ENCODE measurements at places on chromosomes 6 and 20.
A peak's percentile ranks its signal among the peaks of the same experiment; 100 is the strongest.

DNA sequence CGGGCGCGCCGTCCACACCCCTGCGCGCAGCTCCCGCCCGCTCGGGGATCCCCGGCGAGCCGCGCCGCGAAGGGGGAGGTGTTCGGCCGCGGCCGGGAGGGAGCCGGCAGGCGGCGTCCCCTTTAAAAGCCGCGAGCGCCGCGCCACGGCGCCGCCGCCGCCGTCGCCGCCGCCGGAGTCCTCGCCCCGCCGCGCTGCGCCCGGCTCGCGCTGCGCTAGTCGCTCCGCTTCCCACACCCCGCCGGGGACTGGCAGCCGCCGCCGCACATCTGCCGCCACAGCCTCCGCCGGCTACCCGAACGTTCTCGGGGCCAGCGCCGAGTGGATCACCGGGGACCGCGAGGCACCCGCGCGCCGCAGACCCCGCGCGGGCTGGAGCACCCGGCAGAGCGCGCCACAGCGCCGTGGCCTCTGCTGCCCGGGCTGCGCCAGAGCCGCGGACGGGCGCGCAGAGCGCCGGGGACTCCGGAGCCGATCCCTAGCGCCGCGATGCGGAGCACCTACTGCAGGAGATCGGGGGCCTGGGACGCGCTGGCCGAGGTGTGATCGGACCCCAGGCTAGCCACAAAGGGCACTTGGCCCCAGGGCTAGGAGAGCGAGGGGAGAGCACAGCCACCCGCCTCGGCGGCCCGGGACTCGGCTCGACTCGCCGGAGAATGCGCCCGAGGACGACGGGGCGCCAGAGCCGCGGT is at the start of gene BMP2:
TSS of gene BMP2 (plus strand) at position 151 of the 692 bp plus-strand sequence. CDS start 2,441 bp downstream, outside the sequence.
- DNase-seq = peak; percentile 67

GRCh38 chr20:3846378-3846739 is 275 bp upstream of the MAVS start:
- no peak for DNase-seq

GRCh38 chr6:12973386-12973785 is 256.8 kb downstream of the PHACTR1 start:
- no peak for DNase-seq

- no peak for DNase-seq
Measured at GRCh38 chr6:5300206-5300764, 39.0 kb downstream of the FARS2 start.

DNA sequence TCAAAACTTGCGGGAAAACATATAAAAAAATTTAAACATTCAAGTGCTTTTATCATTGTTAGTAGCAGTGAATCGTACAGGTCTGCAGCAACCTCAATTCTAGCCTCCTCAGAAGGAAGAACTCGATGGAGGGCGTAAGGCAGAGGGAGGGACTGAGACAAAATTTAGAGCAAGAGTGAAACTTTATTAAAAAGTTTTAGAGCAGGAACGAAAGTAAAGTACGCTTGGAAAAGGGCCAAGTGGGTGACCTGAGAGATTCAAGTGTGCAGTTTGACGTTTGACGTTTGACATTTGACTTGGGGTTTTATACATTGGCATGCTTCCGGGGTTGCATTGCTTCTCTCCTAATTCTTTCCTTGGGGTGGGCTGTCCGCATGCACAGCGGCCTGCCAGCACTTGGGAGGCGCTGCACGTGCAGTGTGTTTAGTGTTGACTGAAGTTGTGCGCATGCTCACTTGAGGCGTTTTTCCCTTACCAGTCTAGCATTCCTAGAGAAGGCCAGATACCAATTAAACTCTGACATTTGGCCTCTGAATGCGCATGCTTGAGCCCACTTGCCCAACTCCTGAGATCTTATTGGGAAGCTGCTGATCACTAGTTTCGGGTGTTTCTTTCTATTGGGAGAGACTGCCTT is 82.6 kb downstream of the TBX18 start:
- DNase-seq = no peak

- no peak for DNase-seq
Measured at GRCh38 chr6:1105833-1106400, 206.0 kb upstream of the FOXQ1 start.

GRCh38 chr20:44448753-44449546 is 26.7 kb upstream of the TTPAL start:
- DNase-seq = no peak

DNA sequence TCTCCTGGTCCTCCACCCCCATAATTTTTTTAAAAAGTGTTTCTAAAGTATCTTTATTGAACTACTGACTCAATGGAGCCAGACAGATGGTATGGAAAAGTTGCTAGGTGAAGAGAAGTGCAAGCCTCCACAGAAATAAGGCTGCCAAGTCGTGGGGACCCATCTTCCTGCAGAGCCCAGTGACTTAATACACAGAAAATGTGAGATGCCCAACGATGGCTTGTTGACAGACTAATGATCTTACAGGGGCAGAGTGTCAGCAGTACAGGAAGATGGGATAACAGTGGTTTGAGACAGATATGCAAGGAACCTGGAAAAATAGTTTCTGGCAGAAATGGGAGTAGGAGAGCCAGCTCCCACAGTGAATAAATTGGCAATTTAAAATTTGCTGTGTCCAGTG is 43.3 kb downstream of the FYN start:
- no peak for DNase-seq

DNA sequence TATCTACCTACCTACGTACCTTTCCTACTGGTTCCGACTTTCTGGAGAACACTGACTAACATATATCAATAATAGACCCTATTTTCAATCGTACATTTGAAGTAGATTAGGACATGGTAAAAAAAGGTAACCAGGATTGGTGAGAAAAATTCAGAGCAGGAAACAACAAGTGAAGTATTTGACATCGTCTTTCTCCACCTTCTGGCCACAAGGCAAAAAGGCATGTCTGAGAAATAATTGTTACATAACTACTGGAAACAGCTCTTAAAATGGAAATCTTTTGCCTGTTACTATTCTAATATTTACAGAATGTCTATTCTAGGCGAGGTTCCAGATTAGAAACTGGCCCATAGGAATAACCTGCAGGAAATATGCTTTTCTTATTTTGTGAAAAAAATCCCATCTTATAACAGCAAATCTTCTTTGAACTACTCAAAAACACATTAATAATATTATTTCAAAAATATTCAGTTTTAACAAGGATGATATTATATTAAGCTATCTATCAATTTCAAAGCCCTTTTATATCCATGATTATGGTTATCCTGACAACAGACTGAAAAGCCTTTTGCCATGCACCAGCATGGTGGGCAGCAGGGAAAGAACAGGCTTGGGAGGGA is 80.8 kb downstream of the RCAN2 start:
- DNase-seq = no peak

DNA sequence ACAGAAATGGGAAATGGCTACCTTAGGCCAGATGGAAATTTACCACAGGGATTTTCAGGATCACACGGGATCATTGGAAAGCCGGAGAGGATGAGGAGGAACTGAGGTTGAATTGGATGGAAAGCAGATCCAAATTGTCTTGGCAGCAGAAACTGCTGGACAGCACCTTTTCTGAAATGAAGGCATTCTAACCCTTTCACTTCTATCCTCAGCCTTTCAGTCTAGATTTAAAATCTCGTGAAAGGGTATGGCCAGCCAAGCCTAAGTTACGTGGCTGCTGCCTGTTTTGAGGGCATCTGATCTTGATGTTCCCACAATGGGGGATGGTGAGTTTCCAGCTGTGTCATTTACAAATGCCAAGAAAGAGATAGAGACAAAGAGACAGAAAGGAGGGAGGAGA is 358.2 kb downstream of the KIF16B start:
- no peak for DNase-seq

GRCh38 chr6:24766680-24767462 is 7.9 kb upstream of the GMNN start:
- peak; percentile 56 for DNase-seq

DNA sequence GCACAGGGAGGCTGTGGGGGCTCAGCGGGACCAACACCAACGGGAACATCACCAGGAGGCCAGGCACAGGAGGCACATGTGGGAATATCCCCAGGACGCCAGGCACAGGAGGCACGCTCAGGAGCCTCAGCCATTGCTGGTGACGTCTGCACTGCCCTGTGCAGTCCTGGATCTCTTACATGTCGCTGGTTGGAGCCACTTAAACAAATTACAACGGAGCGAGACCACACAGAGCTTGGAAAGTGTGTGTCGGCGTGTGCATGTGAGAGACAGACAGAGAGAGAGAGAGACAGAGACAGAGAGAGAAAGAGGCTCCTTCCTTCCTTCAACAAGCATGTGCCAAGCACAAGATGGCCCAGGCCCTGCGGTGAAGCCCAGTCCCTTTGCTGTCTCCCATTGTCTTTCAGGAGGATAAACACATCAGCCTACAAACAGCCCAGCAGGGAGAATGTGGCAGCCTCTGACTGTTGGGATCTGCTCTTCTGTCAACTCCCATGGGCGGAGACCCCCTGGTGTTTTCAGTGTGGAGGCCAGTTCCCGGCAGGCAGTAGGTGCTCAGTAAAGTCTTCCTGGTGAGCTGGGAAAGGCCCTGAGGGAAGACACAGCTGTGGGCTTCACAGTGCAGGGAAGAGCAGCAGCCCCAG is 112.7 kb upstream of the THBS2 start:
- DNase-seq = no peak

DNA sequence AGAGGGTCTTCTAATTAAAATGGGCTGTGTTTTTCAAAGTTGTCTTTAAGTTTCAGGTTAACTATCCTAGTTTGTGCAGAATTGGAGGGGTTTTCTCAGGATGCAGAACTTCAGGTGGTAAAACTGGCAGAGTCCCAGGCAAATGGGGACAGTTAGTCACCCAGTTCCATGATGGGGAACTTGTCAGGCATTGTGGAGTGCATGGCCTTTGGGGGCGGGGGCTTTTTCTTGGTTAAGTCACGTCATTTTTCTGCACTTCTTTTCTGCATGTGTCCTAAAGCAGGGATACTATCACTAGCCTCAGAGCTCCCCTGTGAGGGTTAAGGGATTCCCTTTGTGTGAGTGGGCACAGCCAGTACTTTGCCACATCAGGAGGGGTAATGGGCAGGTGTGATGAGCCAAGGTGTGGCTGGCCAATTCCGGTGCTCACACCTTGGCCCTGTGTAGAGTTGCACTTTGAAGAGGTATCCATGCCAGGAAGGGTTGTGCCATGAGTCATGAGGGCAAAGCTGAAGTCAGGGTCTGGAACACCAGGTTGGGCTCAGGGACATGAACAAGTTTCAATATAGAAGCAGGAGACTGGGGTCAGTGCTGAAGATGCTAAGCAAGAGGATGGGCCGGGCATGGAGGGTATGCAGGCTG is 126.0 kb upstream of the RREB1 start:
- no peak for DNase-seq

- DNase-seq = no peak
Measured at GRCh38 chr6:167664678-167665660, 161.7 kb upstream of the AFDN start.

DNA sequence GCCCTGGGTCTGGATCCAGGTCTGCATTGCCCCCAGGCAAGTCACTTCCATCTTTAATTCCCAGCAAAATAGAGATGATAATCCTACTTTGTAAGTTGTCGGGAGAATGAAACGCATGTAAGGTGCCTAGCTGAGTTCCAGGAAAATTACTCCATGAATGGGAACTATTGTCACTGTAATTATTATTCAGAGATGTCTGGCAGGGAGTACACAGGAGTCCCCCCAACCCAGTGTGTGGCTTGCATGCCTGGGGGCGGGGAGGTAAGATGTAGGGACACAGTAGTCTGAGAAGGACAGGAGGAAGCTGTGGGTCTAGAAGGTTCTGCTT is 85.4 kb downstream of the CD40 start:
- no peak for DNase-seq

- DNase-seq = no peak
Measured at GRCh38 chr6:150915880-150916265, 50.4 kb downstream of the MTHFD1L start.

All from kidney capillary endothelial cell (primary cell).